Activated T-cell treated with anti-CD3 and anti-CD28 coated beads for 24 hours (primary cell): ENCODE measurements at places on chromosomes 2 and 18.
A peak's percentile ranks its signal among the peaks of the same experiment; 100 is the strongest.

- no peak for DNase-seq
Measured at GRCh38 chr2:233273120-233273519, 21.6 kb downstream of the ATG16L1 start.

- DNase-seq: no peak
Measured at GRCh38 chr2:190490502-190490901, 44.0 kb downstream of the NEMP2 start.

DNA sequence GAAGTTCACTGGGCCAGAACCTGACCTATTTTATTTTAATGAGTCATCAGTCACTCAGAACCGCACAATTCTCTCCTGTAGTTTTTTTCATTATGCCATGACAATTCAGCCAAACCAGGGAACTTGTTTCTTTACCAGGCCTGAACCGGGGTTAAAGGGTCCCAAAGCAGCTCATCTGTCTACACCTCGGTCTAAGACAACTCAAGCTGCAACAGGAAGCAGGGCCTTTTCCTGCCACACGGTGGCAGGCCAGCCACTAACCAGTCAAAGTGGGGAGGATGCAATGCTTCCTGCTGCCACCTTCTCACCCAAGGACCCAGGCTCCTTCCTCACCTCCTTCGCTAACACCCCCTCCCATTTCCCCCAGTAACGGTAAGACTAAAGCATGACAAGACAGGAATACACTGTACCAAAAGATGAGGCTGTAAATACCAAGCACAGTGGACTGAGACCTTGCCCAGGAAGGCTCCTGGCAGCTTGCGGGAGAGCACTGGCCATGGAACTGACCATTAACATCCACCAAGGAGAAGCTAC is 56.7 kb upstream of the ACKR3 start:
- DNase-seq: peak; percentile 56

DNA sequence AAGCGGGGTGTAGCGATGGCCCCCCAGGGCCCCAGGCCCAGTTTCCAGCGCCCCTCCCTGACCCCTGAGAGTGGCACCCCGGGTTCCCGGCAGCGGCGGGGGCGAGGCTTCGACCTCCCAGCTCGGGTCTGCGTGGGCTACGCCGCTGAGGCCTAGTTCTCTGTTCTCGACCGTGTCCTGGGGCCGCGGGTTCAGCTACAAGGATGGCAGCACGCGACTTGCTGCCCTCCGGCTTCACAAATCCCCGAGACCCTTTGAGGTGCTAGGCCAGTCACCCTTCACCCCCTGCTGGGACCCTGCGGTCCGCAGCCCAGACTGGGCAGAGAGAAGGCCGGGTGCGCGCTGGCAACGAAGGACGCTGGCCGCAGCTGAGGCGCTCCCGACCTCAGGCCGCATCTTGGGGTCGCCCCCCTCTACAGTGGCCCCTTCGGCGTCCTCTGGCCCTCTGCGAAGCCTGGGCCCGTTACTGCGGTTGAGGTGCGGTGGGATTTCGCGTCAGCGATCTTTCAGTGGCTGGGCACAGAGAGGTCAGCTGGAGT is 1.2 kb downstream of the OTX1 start:
- DNase-seq: no peak

DNA sequence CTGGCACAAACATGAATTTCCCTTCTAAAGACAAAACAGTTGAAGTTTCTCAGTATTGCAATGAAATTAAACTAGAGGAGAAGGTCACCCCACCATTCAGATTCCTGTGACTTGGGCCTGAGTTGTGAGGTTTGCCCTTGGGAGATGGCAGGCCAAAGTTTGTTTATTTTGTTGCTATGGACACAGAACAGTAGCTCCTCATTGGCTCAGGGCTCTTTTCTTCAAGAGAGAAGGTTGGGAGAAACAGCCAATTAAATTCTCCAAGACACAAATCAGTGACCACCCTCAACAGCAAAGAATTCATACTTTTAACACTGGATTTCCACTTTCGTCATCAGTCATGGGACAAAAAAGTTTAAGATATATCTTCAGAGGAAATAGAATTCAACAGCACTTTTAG is at the start of gene FLACC1:
TSS of gene FLACC1 (minus strand) at position 125 of the 400 bp plus-strand sequence. CDS start 5,941 bp downstream, outside the sequence.
- DNase-seq: no peak

GRCh38 chr2:23360571-23361125 is 24.3 kb upstream of the KLHL29 start:
- DNase-seq: no peak

GRCh38 chr18:11154368-11154989 is 5.1 kb upstream of the PIEZO2 start:
- no peak for DNase-seq

DNA sequence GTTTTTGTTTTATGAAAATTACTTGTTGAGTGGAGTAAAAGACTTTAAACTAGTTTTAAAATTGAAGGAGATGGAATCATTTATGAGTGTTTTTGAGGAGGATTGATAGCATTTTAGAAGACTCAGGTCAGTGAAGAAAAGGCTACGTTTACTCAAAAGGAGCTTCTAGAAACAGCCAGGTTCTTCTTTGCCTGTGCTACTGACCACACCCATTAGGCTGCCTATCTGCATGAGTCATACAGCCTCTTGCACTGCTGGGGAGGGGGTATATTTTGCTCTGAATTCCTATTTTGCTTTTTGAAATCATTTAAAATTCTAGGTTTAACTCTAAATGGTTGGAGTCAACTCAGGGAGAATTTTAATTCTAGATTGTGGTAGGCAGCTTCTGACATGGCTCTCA is 22.3 kb downstream of the EFEMP1 start:
- DNase-seq: no peak

GRCh38 chr2:76469066-76469465 is 758.4 kb upstream of the GCFC2 start:
- no peak for DNase-seq

DNA sequence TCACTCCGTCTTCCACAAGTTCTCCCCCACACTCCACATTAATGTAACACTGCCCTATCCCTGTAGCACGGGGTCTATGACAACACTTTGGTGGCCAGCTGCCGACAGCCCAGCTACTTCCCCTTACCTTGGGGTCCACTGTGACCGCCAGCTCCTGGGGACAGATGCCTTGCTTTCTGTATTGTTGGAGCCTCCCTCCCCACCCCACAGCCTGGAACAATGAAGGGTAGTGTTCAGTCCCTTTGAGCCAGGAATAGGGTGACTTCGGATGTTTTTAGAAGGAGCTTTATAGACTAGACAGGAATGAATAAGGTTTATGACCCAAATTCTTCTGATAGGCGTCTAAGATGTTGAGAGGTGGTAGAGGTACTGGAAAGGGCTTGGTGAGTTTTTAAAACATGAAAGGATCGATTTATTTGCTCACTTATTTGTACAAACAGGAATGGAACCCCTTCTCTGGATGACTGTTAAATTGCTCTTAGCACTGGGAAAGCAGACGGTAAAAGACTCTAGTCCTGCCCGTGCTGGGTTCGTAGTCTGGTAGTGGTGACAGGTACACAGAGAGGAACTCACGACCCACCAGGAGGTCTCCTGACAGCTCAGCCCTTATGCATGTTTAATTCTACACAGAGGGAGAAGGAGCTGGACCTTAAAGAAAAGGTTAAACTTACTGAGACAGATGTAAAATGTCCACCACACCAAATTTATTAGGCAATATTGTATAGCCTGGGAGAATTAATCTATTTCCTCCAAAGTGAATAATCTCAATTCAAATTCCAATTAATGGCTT is 90.9 kb downstream of the MYCN start:
- DNase-seq: no peak

- DNase-seq: no peak
Measured at GRCh38 chr2:12441750-12442475, 274.8 kb upstream of the TRIB2 start.

- no peak for DNase-seq
Measured at GRCh38 chr18:63975628-63976027, 5.7 kb downstream of the SERPINB8 start.

DNA sequence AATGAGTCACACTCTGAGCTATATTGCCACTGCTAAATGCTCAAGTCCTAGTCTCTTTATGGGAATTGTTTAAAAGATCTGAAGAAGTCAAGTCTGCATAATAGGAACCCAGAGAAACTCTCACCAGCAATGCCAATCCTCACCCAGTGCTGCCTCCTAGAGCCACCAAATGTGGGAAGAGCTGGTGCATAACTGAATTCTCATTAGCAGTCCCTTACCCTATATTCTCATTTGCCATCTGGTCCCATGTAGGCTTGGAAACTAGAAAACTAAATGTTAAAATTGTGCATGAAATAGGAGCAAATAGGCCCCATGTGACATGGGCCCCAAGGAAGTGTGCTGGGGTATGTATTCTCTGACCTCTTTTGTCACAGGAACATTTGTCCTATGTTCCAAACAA is 224.4 kb upstream of the SMAD2 start:
- DNase-seq: no peak

DNA sequence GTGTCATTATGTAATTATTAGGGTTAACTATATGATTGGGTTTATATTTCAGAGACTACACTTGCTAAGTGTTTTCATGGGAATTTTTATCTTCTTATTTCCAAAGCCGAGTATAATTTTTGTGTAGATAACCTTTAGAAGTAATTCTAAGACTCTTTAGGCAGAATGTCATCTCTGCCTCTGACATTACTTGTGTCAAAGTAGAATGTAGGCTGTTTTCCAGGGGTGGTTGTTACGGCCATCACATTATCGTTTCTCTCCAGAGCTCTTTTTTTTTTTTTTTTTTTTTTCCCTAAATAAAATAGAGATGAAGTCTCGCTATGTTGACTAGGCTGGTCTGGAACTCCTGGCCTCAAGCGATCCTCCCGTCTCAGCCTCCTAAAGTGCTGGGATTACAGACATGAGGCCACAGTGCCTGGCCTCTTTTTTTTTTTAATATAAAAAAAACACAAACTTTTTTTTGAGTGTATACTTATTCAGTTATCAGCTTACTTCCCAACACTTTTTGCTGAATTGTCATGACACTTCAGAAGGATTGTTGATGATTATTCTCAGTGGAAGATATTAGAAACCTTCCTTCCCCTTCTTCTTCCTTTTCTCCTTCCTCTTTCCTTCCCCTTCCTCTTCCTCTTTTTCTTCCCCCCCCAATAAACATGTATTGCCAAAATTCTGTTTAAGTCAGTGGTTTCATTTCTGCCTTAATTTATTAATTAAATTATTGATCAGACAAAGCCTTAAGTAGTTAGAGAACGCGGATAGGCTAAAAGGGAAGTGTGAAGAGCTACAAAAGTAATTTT is 2.3 kb downstream of the PIKFYVE start:
- DNase-seq: no peak

DNA sequence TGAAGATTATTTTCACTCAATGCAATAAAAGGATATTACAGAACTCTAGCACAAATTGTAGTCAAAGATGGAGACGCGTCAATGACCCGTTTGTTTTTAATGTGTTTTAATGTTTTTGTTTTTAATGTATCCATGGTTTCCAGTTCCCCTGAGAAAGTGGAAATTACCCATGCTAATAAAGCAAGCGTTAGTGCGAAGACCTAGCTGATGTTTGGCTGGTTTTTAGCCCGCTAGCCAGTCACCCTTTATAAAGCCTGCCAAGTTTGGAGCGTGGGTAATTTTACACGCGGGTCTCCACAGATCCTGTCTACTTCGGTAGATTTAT is 430 bp upstream of the CHMP1B start:
- no peak for DNase-seq

DNA sequence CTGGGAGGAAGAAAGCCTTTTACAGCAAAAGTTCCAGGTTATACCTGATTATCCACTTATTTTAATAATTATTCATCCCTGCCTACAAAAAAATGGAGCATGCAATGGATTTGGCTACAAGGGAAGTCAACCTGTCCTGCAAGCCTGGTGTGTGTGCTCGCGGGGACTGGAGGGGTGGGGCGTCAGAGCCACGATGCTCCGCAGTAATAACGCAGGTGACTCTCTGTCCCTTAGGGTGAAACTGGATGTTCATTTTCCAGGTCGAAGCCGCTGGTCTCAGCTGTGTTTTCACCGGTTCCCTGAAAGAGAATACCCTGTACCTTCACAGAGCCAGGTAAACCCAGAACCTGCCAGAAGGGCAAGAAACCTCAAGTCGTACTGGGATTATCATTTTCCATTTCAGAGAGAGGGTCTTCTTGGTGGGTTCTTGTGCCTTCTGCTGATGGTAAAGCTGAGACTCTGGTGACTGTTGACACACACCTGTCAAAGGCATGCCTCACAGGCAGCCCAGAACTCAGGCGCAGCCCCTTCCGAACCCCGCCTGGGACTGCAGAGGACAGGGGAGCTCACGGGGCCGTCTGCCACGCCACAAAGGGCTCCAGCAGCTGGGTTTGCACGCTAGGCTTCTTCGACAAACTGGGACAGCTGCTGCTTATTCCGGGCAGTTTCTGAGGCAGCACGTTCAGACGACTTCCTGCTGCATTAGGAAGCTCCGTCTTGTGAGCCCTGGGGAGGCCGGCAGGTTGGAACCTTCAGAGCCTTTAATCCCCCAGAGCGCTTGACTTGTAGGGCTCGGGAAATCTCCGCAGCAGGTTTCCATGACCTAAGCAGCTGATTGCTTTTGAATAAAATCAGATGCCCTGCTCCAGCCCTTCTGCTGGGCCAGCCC is 58.6 kb downstream of the KCNG2 start:
- DNase-seq: no peak
